ENCODE measurements at places on chromosomes 5 and 9.

GRCh38 chr5:12392246-12392645 lies 488.0 kb upstream of the CTNND2 start:
- DNase-seq: no peak

DNA sequence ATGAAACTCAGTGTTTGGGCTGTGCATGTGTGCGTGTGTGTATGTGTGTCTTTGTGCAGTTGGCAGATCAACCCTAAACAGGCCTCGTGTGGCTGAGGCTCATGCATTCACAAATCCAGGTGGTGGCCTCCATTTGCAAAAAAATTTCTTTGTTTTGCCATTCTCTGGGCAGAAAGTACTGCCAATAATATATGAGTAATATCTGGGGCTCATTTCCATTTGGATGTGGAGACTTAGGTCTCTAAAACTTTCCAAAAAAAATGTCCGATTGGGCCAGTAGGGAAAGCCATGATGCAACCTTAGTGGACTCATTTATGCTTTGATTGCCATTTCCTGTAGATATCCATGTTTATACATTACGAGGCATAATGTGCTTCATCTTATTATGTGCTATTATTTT lies 77.9 kb upstream of the RPS23 start:
- no peak for DNase-seq

DNA sequence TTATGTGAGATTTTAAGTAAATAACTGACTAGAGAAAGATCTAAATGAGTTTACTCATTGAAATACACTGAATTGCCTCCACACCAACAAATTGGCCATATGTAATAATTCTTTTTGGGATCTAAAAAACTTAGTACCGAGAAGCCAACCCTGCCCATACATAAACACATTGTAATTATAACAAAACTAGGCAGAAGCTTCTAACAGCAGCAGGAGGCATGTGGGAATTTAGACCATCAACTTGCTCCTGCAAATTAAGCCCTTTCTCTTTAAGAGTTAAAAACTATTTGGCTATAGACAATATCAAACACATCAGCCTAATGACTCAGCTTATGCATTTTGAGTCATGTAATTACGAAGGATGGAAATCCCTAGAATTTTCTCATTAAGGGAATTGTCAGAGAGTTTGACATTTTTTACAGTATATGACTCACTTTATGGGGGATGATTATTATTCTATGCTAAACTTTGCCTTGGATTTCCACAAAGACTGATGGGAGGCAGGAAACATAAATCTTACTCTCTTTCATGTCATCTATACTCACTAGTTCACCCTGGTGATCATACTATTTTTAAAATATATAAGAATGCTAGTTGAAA lies 1.0 kb downstream of the IL7R start:
- DNase-seq: no peak

- DNase-seq: no peak
These were observed 853 bp downstream of the DCP2 start for GRCh38 chr5:112977440-112977861.

GRCh38 chr5:31382051-31382878 lies 149.6 kb downstream of the DROSHA start:
- DNase-seq: no peak

DNA sequence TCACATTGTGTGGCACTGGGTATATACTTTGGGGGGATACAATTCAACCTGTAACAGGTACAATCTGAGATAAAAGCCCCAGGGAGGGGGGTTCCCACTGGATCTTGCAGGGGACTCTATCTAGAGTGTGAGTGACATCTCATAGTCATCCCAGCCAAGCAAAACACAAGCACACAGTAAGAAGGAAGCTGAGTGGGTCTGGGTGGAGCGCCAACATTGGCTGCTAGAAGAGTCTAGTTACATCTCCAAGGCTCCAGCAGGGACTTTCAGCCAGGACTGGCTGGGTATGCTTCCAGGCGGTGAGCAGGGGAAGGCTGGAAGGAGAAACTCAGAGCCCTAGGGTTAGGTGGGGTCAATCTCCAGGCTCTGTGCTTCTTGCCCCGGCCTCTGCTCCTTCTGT lies 53.0 kb downstream of the IL31RA start:
- no peak for DNase-seq

GRCh38 chr5:98839469-98840383 lies 66.3 kb downstream of the RGMB start:
- no peak for DNase-seq

GRCh38 chr9:135073081-135073740 lies 14.3 kb upstream of the OLFM1 start:
- no peak for DNase-seq

DNA sequence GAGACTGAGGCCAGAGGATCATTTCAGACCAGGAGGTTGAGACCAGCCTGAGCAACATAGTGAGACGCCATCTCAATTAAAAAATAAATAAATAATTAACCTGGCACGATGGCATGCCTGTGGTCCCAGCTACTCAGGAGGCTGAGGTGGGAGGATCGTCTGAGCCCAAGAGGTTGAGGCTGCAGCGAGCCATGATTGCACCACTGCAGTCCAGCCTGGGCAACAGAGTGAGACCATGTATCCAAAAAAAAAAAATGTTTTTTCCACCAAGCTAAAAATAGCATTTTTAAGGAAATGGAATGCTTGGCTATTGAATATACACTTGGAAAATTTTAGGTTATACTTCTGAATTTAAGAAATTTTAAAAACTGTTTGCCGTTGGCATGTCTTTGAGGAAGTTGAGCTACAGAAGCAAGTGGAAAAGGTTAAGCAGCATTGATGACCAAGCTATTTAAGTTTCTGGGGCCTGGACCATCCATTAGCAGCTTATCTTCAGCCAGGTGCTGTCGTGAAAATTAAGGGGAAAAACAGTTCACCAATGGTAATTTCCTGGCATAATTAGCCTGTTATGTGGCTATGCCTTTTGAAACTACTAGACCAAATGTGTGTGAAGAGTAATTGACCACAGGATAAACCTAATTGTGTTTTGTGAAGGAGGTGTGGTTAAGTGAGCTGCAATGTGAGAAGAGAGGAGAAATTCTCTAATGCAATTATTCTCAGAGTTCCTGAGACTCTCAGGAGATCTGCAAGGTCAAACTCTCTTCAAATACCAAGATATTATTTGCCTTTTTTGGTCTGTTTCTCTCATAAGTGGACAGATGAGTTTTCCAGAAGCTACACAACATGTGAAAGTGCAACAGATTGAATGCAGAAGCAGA lies 21.0 kb downstream of the F2R start:
- DNase-seq: no peak

DNA sequence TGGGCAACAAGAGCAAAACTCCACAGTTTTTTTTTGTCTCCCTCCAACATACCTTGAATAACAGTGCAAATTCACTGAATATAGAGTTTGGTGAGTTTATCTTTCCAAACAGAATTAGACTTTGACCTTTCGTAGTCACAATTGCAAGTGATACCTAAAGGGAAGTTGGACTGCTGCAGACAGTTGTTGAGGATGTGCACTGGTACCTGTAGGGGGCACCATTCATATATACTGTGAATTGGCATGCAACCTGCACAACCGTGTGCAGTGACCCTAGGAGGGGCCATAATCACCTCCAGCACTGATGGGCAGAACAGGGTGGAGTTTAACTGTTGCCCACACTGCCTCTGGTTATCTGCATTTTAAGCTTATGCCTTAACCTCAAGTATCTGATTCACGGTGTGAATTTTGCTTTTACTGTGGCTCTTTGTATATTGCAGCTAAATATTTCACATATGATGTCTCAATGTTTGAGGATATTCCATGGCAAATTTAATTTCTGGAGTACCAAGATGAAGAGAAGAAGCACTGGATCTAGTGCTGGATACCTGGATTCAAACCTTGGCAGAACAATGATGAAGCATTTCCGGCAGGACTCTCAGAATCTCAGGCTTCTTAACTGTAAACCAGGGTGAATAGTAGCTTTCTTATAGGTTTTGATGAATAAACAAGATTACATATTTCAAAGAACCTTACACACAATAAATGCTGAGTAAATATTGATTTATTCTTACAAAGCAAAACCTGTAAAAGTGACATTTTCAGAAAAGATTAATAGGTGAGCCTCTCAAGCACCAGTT lies 144.3 kb downstream of the ACTBL2 start:
- peak; percentile 60 for DNase-seq

DNA sequence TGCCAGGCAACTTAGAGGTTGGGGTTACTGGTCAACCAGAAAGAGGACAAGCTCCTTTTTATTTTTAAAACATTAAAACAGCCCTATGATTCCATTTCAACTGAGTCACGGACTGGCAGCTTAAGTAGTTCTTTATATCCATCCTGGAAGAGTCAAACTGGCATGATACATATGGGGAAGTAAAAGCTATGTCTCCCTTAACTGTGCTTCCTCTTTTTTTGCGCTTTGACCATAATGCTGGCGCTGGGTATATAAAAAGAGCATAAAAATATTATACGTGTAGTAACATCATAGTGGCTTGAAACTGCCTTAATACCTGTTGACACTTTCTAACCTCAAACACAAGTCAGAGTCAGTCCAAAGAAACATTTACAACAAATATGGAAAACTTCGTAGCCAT lies 274.4 kb downstream of the CSNK1G3 start:
- no peak for DNase-seq

DNA sequence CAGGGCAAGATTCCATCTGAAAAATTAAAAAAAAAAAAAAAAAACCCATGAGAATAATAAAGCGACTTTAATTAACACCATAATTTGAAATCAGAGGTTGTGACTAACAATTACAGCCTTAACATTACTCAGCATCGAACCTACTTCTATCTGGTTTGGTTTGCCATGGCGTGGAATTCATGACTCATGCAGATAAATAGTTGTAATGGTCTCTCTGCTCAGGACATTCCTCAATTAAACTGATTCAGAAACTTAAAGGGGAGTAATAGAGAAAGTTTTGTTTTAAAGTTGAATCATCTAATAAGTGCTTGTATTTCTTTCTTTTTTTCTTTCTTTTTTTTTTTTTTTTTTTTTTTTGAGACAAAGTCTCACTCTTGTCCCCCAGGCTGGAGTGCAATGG lies 135.5 kb downstream of the SPATA31D1 start:
- no peak for DNase-seq

DNA sequence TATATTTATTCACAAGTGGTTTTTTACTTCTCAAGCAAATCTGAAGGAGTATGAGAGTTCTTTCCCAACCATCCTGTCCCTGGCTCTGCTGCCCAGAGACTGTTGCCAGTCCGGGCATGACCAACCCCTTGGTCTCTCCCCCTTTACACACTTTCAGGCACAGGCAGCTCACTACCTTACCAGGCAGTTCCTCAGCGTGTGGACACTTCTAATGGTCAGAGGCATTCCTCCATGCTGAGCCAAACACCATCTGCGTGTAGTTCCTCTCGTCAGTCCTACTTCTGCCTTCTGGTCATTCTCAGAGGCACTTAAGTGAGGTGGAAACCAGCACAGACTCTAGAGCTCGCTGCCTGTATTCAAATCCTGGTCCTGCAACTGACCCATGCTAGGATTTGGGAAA lies 56.1 kb downstream of the TSTD2 start:
- DNase-seq: no peak

GRCh38 chr9:104658496-104659195 lies 35.7 kb upstream of the OR13D1 start:
- DNase-seq: no peak

GRCh38 chr9:18236336-18236735 lies 237.6 kb upstream of the ADAMTSL1 start:
- no peak for DNase-seq

GRCh38 chr5:56159521-56159947 lies 73.6 kb downstream of the ANKRD55 start:
- DNase-seq: no peak

- DNase-seq: no peak
These were observed 177.2 kb downstream of the TMEM232 start for GRCh38 chr5:110549301-110549700.

GRCh38 chr5:119411361-119412278 lies 40.7 kb upstream of the HSD17B4 start:
- DNase-seq: peak; percentile 63

DNA sequence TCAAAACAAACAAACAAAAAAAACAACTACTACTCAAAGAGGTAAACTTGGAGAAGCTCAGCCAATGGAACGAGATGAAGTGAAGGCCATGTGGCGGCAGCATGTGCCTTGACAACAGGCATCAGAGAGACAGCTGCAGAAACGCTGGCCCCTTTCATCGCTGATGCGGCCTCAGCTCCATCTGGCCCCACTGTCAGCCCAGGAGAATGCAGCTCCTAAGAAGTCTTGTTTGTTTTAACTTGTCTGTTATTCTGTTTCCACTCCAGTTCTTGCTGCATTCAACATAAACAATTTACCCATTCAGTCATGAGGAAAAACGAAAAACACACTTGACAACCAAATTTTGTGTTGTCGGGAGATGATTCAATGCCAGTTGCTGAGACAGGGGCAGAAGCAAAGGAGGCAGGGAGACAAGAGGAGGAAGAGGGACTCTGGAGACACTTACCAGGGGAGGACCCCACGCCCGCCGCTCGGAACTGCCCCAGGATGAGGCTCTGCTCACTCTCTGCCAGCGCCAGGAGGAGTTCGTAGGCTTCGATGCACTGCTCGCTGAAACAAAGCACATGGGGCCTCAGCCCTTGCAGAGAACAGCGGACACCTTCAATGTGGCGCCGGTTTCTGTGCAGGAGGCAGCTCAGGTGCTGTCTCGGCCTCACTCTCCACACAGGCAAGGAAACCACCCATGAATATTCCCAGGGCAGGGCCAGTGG lies 91.2 kb downstream of the DCP2 start:
- no peak for DNase-seq

- DNase-seq: no peak
These were observed 3.1 kb downstream of the EIF4E1B start for GRCh38 chr5:176633598-176633997.

GRCh38 chr5:161676103-161676502 lies 9.4 kb upstream of the GABRA6 start:
- no peak for DNase-seq

- DNase-seq: no peak
These were observed 14.8 kb downstream of the PDGFRB start for GRCh38 chr5:150140830-150141229.

DNA sequence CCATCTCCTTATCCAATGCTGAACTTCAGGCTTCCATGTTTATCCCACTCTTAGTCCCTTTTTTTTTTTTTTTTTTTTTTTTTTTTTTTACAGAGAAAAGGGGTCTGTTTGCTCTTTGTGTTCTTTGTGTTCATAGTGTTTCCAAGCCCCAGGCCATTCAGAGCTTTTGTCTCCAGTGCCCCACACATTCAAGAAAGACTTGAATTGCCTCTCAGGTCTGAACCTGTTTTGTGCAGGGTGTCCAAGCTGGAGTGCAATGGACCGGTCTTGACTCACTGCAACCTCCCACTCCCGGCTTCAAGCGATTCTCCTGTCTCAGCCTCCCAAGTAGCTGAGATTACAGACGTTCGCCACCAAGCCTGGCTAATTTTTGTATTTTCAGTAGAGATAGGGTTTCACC lies 191.2 kb downstream of the PALM2AKAP2 start:
- DNase-seq: no peak

GRCh38 chr5:81950996-81951395 lies 20.8 kb upstream of the ATG10 start:
- DNase-seq: no peak

Measured in iPS DF 6.9 (cell line).